ENCODE measurements at places on chromosomes 4 and X.

GRCh38 chr4:69489856-69490255 is 5.8 kb downstream of the UGT2B4 start:
- DNase-seq = no peak

DNA sequence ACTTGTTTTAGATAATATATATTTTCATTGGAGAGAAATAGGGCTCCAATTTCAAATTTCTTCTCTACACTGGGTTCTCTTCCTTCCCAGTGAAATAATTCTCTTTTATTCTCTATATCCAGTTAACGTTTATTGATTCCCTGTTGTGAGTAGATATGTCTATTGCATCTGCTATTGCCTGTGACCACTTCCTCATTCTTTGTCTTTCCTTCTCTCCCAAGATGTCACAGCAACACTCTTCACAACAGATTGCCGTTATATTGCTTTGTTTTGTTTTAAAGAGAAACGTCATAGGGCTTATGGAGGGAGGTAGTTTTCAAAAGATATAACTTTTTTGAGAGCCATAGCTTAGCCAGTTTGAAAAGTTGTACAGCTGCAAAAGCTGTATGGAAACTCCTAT is 343.8 kb downstream of the ARHGAP24 start:
- no peak for DNase-seq

GRCh38 chr4:168759959-168760527 is 250.0 kb downstream of the CBR4 start:
- DNase-seq = no peak

- DNase-seq = no peak
These were observed at the start of the genes SATL1 and ZNF711 for GRCh38 chrX:85243761-85244449. SATL1 (minus strand) TSS chrX:85243779; CDS start chrX:85108968, 134,811 bp downstream. ZNF711 (plus strand) TSS chrX:85243991; CDS start chrX:85247573, 3,582 bp downstream.

DNA sequence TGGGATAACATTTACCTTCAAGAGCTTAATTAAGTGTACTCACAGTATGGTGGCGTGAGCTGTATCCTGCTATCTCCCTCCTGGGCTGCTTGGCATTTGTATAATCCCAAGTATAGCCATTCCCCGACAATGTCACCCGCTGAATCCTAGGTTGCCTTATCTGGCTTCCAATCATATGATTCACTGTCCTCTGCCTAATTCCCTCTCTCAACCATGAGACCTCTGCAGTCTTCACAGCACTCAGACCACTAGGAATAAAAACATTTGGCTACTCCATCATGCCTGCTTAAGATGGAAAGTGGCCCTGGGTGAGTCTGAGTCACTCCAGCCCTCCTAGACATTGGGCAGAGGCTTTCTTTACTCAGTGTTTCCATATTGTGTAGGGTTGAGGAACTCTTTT is 28.9 kb upstream of the WDFY3 start:
- no peak for DNase-seq

GRCh38 chrX:74242484-74243138 is 61.4 kb upstream of the ZCCHC13 start:
- DNase-seq = no peak

DNA sequence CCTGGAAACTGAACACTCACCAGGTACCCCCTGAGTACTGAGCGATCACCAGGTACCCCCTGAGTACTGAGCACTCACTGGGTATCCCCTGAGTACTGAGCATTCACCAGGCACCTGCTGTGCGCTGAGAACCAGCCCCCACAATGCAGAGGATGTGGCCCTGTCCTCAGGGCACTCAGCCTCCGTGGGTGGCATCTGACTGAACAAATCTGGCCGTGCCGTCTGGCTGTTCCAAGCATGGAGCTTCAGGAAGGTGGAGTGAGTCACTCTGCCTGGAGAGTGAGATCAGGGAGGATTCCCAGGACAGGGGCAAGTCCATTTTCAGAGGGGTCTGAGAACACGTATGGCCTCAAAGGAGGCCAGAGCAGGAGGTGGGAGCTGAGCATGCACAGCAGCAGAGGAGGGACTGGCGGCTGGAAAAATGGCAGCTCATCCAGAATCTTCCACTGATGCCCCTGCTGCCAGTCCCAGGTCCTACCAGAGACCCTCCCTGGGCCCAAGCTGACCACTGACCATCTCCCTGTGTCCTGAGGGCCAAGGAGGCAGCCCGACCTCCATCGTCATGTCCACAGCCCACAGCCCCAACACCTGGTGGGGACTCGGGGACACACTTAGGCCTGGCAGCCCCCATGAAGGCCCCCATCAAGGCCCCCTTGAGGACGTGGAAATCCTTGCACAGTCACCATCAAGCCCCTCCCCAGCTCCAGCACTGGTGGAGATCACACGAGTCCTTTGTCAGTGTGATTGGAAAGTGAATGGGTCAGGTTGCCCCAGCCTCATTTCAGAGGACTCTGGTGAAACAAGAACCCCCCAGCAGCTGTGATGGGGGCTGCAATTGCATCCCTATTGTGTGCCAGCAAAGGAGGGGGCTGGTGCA is 94.1 kb downstream of the HMX1 start:
- no peak for DNase-seq

GRCh38 chr4:99410075-99410474 is 25.1 kb downstream of the ADH7 start:
- no peak for DNase-seq

DNA sequence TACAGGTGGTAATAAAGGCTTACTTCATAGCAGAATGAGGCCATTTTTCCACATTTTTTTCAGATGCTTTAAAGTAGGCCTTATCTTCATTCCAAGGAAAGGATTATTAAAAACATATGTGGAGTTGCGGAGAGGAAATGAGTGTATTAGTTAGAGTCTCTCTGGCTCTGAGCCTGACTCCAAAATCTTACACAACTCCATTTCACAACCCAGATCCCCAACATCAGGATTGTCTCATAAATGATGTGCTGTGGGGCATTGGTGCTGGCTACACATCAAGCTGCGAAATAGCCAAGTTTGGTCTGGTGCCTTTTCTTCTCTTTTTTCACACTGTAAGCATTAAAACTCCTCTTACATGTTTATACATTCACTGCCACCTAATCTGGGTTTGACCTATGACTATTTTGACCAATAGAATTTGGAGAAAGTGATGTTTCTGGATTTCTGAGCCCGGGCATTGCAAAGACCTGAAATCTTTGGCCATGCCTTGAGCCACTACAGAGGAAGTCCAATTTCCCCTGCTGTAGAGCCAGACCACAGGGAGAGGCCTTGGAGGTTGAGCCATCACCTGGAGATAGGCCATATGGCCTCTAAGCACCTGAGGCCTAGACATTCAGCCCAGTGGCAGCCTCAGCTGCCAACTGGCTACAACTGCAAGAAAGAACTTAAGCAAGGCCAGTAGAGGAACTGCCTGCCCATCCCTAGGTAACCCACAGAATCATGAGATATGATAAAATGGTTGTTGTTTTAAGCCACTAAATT is 16.7 kb upstream of the SOD3 start:
- no peak for DNase-seq

DNA sequence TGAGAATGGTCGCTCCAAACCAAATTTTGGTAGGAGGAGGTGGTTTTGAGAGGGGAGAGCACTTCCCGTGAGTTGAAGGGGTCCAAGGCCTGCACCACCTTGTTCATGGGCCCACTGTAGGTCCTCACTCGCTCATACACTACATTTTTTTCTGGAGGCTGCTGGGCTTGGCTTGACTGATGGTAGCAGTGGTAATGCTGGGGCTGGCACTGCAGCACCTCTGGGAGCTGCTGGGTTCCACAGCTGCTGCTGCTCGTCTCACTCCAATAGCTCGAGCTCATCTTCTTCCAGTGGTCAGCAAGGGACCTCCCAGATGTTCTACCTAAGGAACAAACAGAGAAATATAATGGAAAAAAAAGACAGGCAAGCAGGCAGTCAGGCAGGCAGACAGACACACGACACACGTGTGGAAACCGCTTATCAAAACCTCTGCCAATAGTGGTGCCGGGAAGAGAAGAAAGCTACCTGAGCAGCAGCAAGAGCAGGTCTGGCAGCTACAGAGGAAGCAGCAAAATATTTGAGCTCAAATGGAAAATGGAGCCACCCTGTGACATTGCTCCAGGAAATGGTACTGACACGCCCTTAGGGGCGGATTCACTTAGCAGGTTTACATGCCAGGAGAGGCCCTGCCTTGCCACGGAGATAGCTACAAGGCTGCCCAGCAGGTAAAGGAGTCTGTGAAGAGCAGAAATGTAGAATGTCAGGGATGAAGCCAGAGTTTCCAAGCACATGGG is at the start of gene POF1B:
TSS of gene POF1B (minus strand) at position 492 of the 734 bp plus-strand sequence. CDS start at position 281, 211 bp downstream.
- DNase-seq = no peak

DNA sequence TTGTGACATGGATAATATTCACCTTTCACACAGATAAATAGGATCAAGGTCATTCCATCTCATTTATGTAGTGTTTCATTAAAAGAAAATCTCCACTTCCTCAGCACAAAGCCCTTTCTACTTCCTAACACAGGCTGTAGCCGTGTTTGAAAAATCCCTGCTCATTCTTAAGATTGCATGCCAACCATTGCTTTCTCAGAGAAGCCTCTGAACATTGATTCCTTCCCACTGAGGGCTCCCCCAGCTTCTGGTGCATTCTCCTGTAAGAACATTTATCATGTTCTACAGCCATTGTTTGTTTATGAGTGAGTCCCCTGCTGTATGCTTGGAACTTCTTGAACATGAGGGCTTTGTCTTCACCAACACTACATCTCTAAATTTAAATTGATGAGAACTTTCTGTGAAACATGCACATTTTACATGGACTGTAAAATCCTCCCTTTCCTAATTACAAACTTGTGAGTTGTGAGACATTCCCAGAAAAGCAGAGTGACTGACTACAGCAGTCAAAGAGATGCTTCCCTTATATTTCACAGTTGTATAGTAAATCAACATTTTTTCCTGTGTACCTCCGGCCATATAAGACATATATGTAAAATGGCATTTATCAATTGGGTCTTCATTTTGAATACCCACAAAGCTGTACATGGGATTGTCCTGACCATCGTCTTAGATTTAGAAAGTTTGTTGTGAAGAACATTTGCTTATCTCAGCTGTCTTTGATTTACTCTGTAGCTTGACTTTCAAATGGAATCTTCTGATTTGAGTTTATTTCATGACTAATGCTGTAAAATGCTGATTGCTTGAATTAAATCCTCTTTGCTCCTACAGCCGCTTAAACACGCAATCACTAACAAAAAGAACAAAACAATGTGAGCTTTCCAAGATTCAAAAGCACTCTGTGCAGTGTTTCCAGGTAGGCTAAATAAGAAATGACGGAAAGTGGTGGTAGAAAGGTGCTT is 600.5 kb upstream of the SLIT2 start:
- DNase-seq = no peak

Measured in stimulated activated CD8-positive, alpha-beta memory T cell treated with anti-CD3 and anti-CD28 coated beads, Interleukin-7, amount 100 ng/mL, for 1 hour (primary cell).